T-cell (primary cell): ENCODE measurements at places on chromosomes 3 and 15. TPM values are rescaled to one million over a fixed set of nuclear protein-coding genes. Genes with fewer than 3 reads are reported as not detected.

Gene APBA2
- 94.9 TPM for total RNA-seq

DNA sequence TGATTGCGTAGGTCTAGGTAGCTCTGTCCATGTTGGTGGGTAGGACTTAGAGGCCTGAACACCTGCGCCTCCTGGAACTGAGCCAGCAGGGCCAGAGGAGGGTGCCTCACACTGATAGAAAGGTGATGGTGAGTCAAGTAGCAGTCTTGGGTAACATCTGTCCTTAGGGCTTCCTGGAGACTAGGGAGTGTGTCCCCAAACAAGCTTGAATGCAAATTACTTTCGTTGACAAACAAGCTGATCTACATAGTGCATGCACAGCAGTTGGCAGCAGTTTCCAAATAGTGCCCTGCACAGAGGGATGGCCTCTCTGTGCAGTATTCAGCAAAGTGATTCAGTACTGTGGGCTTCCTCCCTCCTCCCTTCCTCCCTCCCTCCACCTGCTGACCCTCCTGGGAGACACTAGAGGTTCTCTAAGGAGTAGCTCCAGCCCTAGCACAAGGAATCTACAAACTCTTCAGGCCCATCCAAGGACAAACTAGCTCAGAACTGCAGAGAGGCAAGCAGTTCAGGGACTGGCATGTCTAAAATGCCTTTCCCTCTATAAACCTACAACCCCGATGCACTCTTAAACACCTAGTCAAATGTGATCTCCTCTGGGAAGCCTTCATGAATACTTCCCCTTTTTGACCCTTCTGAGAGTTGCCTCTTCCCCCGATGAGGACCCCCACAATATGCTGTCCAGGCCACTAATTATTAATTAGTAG is 61.0 kb downstream of the TLE3 start:
- DNase-seq = no peak

DNA sequence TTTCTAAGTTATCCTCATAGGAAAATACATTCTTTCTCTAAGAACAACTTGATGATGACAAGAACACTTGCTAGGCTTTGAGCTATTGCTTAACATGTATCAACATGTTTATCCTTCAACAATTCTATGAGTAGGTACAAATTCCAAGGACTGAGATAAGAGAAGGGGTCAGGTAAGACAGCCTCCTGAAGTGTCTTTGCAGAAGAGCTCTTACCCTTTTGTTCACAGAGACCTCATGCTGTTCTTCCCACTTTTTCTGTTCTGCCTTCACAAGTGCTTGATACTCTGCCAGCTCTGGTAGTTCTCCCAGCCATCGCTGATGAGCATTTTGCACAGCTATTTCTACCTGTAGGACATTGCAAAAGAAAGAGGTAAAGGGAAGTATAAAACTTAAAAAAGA is 50.9 kb downstream of the CEP152 start:
- DNase-seq = no peak

Gene GOLGA6L10
- total RNA-seq = 3.0 TPM

- no peak for DNase-seq
Observed at GRCh38 chr3:178558637-178559036, 22.4 kb downstream of the KCNMB2 start.

- no peak for DNase-seq
Observed at GRCh38 chr3:169604568-169604967, 58.9 kb downstream of the MECOM start.

DNA sequence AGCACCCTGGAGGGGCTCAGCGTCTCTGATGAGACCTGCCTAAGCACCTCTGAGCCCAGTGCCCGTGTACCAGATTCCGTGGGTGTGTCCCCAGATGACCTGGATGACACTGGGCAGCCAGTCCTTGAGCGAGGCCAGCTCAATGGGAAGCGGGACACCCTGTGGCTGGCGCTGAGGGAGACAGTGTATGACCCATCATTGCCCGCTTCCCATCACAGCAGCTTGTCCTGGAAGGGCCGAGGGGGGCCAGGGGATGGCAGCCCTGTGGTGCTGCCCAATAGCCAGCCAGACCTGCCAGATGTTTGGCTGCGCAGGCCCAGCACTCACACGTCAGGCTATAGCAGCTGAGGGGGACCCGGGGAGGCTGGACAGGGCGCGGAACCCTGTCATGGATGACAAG is 12.0 kb downstream of the DISP2 start:
- DNase-seq = no peak

DNA sequence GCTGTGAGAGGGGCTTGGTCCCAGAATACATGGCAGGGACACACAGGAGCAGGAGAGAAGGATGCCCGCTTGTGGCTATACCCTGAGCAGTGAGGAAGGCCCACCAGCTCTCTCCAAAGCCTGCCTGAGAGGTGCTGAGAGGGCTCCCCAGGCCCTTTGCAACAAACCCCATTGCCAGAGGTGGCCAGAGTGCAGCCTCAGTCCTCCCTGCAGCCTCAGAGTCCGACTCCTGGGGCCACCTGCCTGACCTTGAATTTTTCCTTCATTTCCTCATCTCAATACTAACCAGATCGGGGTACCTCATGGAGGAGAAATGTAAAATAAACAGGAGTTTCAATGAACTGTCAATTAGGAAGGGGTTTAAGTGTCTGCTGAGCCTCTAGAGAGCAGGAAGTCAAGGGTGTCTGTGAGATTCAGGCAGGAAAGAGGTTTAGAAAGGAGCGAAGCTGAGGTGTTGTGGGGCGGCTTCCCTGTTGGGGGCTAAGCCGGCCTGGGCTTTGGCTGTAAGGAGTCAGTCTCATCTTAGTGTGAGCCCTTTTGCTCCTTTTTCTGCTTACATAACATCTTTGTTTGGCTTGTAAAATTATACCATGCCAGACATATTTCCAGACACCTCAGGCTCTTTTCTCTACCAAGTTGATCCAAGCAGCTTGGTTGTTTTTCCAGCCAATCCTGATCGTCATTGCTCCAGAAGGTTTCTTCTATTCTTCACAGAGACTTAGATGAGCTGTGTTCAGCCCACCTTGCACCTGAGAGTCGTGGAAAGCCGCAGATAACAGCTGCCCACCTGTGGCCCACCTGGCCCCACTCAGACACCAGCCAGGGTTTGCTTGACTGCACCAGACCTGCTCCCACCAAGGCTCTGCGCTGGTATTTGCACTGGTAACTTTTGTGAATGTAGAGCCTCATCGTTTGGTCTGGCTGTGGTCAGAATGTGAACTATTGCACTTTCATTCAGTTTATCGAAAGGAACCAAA is 36.7 kb downstream of the CMTM7 start:
- peak; percentile 51 for DNase-seq

Gene CYP11A1
- 0.79 TPM for total RNA-seq

DNA sequence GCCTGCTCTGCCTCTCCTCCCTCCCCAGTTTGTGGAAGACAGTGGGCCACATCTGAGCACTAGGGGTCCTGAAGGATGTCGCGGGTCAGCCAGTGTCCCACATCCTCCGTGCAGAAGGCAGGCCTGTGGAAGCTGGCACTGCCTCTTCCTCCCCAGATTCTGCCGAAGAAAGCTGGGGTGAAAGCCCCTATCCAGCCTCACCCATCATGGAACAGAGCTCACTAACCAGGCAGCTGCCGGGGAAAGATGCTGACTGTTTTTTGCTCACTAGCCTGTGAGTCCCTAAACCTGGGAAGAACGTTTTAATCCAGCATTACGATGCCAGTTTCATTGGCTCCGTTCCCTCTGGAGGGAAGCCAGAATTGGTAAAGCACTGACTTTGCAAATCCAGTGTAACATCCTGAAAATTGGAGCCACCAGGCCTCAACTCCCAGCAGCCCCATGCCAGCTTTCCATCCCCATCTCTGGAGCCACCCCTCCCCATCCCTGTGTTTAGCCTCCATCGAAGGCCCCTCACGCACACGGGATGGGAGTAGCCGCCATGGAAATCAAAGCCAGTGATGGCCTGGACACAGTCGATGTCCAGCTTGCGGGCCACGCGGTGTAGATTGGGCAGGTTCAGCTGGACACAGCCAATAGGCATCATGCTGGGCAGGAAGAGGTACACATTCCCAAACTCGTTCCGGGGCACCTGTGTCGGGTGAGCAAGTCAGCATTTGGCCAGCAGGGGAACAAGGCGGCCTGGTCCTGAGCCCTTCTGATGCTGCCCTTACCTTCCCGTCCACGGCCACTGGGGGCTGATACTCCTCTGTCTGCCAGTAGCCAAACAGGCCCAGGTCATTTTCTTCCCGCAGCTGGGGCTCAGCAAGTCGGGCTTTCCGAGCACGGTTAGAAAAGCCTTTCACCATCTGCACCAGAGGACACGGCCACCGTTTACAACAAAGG is 23.5 kb downstream of the TMEM43 start:
- no peak for DNase-seq

DNA sequence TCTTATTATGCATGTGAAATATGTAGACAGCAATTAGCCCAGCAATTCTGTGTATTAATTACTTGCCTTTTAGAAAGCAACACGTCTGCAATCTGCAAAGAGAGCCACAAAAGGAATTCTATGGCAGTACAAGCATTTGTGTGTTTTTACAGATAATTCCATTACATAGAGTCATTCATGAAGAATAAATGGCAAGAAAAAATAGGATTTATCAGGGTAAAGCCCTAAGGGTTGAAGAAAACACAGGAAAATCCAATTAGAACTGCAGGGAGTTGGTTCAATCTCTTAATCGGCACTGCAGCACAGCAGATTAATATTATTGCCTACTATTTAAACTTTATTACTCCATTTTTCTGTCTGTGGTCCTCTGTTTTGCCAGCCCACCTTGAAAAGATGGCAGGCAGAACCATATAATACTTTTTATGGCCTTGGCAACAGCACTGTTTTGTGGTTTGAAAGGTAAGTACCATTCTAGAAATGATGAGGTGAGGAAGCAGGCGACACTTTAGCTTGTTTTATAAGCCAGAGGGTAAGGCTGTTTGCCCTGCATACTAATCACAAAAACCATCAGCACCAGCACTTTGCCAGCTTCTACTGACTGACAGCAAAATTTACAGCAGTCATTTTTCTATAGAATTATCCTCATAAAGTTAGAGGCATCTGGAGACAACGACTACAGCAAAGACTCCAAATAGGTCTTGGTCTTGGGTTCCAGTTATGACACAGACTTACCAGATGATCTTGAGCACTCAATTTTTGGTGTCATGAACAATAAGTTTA is 638.2 kb upstream of the NAALADL2 start:
- no peak for DNase-seq

Gene LIPH
- total RNA-seq = not detected

Gene COL6A5
- not detected for total RNA-seq

- no peak for DNase-seq
Observed at GRCh38 chr3:53067567-53067966, 21.7 kb upstream of the SFMBT1 start.

DNA sequence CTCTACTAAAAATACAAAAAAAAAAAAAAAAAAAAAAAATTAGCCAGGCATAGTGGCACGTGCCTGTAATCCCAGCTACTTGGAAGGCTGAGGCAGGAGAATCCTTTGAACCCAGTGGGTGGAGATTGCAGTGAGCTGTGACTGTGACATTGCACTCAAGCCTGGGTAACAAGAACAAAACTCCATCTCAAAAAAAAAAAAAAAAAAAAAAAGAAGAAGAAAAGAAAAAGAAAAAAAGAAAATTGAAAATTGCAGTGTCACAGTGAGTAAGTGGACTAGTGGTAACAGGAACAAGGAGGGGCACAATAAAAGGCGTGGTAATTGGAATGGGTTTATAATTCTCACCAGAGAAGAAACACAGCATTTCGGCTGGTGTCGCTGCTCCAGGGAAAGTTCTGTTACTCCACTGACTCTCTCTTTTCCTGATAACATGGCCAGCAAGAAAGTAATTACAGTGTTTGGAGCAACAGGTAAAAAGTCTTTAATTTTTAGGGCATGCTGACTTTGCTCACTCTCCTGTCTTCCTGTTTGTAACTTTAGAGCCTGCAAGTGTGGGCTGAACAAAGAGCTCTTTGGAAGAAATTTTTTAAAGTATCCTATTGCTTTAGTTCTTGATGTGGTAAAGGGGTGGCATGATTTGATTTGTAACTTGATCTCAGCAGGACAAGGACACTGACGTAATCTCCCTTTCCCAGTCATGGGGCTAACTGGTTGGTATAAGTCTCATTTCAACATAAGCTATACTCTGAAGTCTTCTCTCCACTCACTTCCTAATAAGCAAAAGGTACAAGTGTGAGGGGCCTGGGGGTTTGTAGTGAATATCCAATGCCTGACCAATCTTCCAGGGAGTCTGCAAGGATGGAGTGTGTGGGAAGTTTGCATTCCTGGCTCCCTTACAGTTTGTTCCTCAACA is 22.1 kb upstream of the TRA2B start:
- DNase-seq = no peak

DNA sequence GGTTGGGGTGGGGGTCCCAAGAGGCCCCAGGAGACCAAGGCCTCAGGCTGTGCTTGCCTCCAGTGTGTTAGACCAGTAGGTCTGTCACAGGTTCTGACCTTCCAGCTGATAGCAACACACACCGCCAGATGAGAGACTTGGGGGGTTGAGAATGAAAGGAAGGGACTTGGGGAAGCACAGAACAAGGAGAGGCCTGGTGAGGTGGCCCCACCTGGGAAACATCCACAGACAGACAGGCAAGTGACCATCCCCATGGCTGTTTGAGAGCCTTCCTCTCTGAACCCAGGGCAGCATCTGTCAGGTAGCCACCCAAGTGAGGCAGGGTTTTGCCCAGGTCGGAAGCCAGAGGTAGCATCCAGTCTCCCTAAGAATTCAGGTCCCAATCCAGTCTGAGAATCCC is 35.0 kb upstream of the VPS8 start:
- DNase-seq = no peak

GRCh38 chr15:86916671-86917360 is 837.1 kb downstream of the AGBL1 start:
- no peak for DNase-seq

DNA sequence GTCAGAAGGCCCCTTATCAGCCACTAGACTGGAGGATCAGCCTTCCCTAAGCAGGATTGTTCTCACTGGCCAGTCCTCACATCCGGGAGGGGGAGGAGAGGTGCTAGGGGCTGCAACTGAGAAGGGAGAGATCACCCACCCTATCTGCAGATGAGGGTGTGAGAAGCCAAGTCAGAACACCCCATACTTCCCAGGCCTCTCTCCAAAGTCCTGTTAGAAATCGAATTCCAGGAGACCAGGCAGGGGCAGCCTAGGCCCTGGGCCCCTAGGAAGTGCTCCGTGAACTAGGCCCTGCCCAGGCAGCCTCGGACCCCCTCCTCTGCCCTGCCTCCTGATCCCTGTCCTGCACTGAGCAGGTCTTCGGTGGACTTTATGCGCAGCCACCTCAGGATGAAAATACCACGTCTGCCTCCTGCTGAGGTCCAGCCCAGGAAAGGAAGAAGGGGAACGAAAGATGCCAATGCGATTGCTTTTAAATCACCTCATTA is 933 bp downstream of the DZIP1L start:
- DNase-seq = no peak

GRCh38 chr3:147620906-147621305 is 211.7 kb downstream of the ZIC1 start:
- no peak for DNase-seq

Gene SNX33
- 2.9 TPM for total RNA-seq
